ENCODE measurements at places on chromosomes 7 and 10.

GRCh38 chr10:76297780-76298281 lies 866.4 kb downstream of the LRMDA start:
- DNase-seq = no peak

DNA sequence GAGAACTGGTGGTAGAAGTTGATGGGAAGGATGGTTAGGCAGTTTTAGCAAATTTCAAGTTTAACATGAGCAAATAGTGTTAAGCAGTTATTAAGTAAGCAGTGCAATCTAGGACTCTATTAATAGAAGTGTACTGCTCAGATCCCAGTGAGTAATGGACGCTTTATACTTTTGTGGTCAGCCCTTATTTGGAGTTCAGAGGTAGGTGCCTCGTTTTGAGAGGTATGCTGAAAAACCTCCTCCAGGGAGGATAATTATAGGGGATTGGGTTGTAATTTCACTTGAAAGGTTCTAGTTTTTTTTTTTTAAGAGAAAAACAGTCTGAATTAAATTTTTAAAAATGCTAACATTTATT lies 33.5 kb upstream of the CCDC7 start:
- no peak for DNase-seq

DNA sequence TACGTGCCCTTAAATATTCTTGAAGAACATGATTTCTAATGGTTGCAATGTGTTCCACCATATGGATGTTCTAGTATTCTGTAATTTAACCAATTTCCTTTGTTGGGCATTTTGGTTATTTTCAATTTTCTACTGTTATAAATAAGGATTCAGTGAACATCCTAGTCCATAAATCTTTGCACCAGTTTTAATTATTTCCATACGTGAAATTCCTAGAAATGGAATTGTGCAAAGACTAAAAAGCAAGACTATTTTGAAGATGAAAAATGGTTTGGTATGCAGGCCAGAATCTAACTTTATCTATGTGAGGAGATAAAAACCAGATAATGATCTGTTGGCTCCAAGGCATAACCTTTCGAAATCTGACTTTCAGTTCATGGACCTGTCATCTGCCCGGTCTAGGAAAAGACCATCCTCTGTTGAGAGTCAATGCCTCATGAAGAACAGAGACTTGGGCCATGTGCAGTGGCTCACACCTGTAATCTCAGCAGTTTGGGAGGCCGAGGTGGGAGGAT lies 633.2 kb upstream of the NRP1 start:
- DNase-seq = no peak

DNA sequence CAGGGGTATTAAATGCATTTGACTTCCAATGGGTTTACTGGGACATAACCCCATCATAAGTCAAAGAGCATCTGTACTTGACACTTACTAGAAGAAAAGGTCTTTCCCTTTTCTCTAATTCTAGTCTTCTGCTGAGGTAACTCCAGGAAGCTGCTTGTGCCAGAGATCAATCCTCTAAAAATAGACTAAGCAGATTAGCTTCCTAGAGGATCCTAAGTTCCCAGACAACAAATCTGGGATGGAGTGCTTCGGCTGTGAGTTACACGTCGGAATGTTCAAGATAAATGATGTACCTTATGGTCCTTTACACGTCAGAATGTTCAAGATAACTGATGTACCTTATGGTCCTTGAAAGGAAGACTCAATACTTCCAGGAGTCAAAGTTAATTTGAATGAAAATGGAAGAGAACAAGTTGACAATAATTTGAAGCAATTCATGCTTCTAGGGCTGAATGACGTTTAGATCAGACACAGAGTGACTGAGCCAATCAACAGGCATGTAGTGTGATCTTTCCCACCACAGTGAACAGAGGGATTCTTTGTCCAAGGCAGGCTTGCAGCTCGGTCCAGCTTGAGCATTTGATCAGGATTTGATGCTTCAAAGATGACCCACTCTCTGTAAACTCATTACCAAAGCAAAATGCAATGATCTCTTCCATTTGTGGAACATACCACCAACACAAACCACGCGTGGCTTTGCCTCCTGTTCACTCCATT lies 63.8 kb downstream of the SLC37A3 start:
- DNase-seq = no peak

DNA sequence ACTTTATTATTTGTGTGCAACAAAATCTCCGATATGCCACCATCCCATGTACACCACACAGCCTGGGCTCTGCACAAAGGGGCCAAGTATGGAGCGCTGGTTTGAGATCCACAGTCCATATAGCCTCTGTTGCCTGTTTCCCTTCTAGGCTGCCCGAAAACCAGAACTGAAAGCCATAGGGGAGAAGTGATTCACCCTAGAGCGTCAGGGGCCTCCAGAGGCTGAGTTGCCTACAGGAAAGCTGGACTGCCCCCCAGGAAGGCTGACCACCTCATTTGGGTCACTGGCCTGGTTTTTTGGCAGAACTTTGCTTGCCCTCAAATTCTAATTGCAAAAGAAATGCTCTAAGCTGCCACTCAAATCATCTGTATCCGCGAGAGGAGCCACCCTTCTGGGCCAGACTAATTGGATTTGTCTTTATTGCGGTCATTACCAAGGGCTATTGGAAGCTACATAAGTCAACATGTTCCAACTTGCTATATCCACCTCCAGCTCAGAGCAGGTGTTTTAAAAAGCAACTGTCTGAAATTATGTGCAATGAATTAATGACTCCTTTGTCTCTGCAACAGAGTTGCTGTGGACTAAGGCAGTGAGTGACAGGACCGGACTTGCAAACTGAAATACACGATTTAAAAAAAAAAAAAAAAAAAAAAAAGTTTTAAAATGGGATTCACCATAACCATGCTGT lies 28.3 kb upstream of the FRMD4A start:
- no peak for DNase-seq

DNA sequence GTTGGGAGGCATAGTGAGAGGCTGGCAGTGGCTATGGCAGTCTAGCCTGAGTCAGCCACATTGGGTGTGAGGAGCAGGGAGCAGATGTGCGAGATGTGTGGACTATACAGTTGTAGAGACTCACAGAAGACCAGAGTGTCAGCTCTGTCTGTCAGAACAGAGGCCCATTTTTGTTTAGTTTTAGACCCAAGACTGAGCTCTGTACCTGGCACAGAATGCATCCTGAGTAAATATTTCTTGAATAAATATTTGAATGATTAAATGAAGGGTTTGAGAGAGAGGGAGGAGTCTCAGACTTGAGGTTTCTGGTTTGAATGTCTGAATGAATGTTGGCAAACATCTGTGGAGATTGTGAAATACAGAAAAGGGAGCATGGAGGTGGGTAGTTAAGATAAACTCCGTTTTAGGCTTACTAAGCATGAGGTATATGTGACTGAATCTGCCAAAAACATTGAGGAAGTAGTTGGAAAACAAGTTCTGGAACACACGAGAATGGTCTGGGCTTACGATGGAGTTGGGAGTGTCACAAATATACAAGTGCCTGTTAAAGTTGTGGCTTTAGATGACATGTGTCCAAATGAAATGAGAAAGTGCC lies 3.6 kb downstream of the SEC23IP start:
- DNase-seq = no peak

DNA sequence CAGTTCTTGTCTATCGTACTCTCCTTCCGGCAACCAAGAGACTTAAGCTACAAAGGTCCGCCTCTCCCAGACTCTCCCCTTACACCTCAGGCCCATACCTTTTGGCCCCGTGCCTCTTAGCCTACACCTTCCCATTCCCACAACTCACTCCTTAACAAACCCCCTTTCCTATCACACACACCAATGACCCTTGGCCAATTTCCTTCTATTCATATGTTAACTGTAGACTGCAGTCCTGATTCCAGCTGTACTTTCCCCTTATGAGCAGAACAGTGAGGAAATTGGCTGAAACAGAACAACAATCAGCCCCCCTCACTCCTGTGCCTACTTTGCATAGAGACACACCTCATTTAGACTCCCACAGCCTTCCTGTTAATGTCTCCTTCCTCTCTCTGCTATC lies 1.4 kb upstream of the TMEM139 start:
- no peak for DNase-seq
